ENCODE measurements at places on chromosomes 5 and 9. TPM values are rescaled to one million over a fixed set of nuclear protein-coding genes. Genes with fewer than 3 reads are reported as not detected.

SPINK13 gene
- total RNA-seq = not detected

PCDHB7 gene
- total RNA-seq = 6.9 TPM

GRIN1 gene
- total RNA-seq = not detected

C5orf52 gene
- not detected for total RNA-seq

PRDM9 gene
- 0.02 TPM for total RNA-seq

FAT2 gene
- 0.06 TPM for total RNA-seq

PCDHB13 gene
- total RNA-seq = 2.0 TPM

IL4 gene
- not detected for total RNA-seq

CCL27 gene
- not detected for total RNA-seq

FOXD4L4 gene
- not detected for total RNA-seq

FOXD4L3 gene
- total RNA-seq = not detected

SPAG8 gene
- 0.99 TPM for total RNA-seq

ITK gene
- 0.02 TPM for total RNA-seq

SLC12A7 gene
- 8.8 TPM for total RNA-seq

EPB41L4B gene
- total RNA-seq = 1.4 TPM

NUTM2F gene
- total RNA-seq = not detected

SH3PXD2B gene
- total RNA-seq = 9.4 TPM

ZNF367 gene
- total RNA-seq = 9.9 TPM

Measured in H4 (cell line).